ENCODE measurements at places on chromosomes 7 and 10.

DNA sequence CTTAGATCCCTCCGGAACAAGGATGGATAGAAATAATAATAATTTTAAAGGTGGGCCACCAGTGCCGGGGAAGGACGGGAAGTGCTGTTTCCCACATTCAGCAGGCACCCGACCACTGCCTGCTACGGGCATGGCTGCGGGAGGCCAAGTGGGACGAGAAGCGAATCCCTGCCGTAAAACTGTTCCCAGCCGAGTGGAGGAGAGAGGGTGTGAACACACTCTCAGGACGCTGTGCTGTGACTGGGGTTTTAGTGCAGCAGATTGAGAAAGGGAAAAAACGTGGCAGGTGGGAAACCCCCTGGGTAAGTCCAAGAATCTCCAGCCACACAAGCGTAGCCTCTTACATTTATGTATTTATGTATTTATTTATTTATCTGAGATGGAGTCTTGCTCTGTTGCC lies 158.8 kb downstream of the DNAJB6 start:
- DNase-seq = no peak

DNA sequence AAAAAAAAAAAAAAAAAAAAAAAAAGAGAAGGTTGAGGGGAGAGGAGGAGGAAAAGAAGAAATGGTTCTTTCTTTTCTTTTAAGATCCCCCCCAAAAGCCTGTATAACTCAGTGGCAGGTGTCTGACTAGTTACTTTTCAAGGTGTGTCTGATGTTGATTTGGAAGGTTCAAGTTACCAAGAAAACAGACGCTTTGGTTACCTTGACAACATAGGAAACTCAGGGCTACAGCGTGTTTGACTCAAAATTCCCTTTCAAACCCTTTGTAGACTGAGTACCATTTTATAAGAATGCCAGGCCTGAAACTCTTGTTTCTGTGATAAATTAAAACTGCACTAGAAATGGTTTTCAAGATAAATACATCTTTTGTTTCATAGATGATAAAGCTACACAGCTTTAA lies 286.8 kb downstream of the SKIDA1 start:
- DNase-seq = peak; percentile 57

DNA sequence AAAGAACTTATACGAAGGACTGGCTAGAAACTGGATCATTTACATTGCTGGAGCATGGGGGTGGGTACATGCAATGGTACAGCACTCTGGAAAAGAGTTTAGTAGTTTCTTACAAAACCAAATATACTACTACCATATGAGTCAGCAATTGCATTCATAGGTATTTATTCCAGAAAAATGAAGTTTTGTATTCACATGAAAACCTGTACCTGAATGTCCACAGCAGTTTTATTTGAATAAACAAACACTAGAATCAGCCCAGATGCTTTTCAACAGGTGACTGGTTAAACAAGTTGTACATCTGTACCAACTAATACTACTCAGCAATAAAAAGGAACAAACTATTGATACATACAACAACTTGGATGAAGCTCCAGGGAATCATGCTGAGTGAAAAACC lies 3.4 kb downstream of the SCIN start:
- DNase-seq = no peak

DNA sequence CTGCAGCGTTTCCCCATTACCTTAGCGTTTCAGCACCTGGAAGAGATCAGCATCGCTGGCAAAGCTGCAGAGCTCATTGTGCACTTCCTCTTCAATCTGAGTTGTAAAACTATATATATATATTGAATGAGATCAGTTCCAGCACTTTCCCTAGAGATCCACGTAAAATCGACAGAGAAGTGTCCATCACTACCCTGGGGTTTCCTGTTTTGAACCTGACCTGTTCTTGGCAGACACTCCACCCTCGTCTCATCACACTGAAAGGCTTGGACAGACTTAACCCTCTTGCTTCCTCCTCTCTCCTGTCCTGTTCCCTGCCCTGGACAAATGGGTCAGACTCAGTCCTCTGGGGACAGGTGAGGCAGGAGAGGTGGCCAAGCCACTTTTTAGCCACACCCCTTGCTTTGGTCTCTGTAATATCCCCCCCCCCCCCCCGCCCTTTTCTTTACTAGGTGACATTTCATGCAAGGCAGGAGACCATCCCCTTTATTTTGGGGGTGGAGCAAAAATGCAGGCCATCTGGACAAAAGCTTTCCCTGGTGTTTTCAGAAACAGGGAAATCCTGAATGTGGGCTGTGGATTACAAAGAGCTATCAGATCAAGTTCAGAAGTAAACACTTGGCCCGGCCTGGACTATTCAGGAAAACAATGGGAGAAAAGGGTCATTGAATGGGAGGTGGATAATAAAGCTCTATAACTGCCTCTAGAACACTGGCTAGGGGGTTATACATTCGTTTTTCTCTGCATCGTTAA lies 83.7 kb upstream of the KDM7A start:
- no peak for DNase-seq

GRCh38 chr7:45203459-45203858 lies 45.9 kb downstream of the RAMP3 start:
- no peak for DNase-seq

- DNase-seq = no peak
Observed at GRCh38 chr7:49670991-49671390, 102.4 kb upstream of the VWC2 start.

DNA sequence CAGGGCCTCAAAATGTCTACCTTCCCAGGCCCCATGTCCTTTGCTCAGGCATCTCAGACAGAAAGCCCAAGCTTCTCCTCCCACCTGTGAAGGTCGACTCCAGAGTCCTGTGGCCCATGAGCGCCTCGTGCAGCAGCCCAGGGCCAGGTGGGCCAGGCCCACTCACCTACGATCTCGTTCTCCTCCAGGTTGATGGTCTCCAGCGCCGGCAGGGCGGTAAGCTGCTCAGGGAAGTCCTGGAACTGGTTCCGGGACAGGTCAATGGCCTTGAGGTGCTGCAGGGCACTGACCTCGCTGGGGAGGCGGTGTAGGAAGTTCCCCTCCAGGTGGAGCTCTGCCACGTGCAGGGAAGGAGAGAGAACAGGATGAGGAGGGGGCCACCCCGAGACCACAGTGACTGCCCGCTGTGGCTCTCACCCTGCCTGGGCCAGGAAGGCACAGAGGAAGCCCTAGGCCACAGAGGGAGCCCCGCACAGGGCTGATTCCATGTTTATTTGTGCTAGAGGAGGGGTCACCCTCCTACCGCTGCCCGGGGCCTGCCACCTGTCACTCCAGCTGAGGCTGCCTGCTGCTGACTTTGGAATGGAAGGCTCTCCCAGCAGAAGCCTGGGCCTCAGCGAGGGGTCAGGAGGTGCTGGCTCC lies 40.0 kb upstream of the NPFFR1 start:
- DNase-seq = no peak

Measured in renal pelvis (tissue), 12 donors.